ENCODE measurements at places on chromosomes 7 and 10.
A peak's percentile ranks its signal among the peaks of the same experiment; 100 is the strongest.

GRCh38 chr10:50367732-50368131 is 116.4 kb upstream of the ASAH2 start:
- DNase-seq = peak; percentile 64

- no peak for DNase-seq
These were observed 1.5 kb upstream of the OAT start for GRCh38 chr10:124420254-124420653.

DNA sequence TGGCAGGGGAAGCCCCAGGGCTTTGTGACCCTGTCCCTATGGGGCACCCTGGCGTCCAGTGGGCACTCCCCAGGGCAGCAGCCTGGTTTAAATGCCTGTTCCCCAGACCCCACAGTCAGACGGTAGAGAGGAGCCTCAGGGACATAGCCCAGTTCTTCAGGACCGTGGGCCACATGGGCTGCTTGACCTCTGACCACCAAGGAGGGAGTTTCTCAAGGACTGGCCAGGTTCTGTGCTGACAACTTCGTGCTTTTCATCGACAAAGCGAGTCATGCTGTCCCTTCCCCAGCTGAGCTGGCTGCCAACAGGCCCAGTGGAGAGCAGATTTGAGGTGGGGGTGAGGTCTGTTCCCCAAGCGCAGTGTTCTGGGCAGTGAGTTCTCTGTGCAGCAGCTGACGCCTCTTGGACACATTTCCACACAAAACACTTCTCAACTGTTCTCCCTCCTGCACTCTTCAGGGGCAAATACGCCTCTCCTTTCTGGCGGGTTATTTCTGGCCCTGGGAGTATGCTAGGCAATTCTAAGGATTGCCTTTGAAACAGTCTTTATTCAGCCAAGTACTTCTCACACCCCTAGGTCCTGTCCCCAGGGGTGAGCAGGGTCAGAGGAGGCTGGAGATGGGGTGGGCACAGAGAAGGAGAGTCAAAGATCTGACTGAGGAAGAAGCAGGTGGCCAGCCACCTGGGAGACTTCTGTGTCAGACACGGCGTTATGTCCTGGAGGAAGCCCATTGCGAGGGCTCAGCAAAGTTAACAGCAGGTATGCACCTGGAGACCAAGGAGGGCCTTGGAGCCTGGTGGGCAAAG is 57.3 kb upstream of the CAMK2B start:
- peak; percentile 14 for DNase-seq

DNA sequence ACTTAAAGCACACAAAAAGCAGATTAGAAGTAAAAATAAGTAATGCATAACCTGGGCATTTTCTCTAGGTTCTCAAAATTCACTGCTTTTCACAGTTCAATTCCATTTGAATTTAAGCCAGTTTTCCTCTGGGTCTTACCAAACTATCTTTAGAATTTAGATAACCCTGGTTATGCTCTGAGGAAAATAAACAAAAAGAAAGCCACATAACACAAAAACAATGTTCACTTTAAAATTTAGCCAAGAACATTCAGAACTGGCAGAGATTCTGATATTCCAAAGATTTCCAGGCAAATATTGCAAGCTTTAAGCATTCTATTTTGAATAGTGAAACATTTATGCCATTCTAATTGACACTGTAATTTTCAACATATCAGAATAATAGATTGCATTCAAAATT is 50.7 kb upstream of the PRKG1 start:
- DNase-seq = no peak

DNA sequence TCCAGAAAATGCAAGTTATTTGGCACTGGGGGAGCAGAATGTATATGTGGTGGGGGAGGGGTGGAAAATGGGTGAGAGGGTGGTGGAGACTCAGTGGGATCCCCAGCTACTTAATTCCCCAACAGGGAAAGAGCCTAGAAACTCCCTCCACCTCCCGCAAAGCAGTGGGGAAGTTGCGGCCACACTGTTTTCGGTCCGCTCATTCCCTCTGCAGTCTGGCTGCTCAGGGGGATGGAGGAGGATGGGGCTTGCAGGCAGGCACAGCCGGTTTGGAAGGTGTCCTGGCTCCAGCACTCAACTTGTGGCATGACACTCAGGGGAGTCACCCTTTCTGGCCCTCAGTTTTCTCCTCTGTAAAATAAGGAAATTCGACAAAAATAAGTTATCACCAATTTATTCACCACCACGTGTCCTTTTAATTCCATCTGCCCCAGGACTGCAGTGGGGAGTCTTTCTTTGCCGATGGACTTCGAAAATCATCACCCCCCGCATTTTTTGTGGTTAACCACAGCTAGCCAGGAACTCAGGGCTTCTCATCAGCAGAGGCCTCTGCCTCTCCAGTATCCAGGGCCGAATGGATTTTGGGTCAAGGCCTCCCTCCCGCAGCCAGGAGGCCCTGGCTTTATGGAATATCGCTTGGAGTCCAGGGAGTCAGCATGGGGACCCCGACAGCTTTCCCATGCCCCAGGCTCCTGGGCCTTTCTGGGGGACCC is 1.6 kb upstream of the HTRA1 start:
- peak; percentile 81 for DNase-seq

DNA sequence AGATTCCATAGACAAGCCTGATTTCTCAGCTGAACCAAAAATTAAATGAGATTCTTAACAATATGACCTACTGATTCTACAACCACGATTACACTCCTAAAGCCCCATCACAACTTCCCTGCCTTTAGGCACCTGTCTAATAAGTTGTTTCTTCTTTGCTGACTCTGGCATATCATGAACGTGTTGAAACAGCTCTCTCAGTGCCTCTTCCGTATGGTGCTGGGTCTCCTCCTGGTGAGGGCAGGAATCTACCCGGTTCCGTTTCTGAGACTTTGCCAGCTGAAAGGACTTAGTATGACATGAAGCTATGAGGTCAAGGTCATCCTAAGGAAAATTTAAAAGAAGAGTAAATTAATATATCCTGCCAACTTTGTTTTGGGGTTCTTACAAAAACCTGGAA is 48.6 kb downstream of the ARHGAP19 start:
- no peak for DNase-seq

DNA sequence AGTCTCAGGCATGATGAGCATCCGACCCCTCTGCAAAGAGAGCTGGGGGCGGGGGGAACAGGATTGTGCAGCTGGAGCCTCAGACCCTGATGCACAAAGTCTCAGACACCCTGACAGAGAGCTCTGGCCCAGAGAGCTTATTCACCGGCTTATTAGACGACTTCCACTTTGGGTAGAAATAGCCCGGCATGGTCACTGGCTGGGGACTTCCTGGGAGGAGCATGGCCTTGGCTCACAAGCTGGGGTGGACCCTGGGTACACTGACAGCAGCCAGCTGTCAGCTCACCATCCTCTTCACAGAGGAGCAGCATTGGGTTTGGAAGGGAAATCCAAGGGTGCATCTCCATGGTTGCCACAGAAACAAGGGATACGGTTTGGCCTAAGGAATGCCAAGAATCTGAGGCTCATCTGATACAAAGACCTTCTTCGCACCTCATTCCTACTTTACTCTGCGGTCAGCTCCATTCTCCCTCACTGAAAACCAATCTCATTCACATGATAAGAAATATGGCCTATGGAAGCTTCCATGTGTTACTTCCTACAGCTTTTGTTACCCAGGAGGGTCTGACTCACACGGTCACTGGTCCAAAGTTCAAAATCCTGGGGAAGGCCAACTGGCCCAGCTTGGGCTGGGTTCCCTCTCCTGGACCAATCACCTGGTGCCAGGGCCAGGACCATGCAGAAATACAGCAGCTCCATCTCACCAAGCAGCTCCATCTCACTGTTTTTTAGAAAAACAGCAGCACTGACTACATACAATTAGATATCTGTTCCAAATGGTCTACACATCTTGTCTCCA is 25.1 kb downstream of the ZNF467 start:
- no peak for DNase-seq

GRCh38 chr10:1020460-1020859 is 5.2 kb downstream of the IDI2 start:
- no peak for DNase-seq

DNA sequence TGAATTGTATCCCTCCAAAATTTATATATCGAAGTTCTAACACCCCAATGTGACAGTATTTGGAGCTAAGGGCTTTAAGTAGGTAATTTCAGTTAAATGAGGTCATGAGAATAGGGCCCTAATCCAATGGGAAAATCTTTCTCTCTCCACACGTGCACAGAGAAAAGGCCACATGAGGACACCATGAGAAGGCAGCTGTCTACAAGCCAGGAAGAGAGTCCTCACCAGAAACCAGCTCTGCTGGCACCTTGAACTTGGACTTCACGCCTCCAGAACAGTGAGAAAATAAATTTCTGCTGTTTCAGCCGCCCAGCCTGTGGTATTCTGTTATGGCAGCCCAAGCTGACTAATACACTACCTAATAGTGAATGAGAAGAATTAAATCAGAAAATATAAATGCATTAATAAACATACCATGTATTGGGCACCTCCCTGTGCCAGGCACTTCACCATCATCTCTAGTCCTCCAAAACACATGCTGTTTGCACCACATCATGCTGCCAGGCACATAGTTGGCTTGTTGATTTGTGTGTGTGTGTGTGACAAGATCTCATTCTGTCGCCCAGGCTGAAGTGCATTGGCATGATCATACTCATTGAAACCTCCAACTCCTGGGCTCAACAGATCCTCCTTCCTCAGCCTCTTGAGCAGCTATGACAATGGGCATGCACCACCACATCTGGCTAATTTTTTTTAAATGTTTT is 9.1 kb upstream of the TOMM7 start:
- no peak for DNase-seq

DNA sequence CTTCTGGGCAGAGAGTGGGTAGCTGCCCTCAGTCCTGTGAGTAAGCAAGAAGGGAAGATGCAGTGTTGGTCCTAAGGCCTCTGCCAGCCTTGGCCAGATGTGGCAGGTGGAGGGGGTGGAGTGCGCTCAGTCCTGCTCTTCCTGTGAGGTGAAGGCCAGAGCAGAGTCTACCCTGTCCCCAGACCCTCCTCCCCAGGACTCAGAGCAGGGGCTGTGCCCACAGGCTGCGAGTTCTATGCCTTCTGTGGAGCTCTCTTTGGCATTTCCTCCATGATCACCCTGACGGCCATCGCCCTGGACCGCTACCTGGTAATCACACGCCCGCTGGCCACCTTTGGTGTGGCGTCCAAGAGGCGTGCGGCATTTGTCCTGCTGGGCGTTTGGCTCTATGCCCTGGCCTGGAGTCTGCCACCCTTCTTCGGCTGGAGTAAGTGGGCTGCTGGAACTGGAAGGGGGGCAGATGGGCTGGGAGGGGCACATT is 4.0 kb downstream of the OPN4 start:
- DNase-seq = no peak

GRCh38 chr7:151920488-151920887 is 35.8 kb upstream of the GALNTL5 start:
- no peak for DNase-seq

DNA sequence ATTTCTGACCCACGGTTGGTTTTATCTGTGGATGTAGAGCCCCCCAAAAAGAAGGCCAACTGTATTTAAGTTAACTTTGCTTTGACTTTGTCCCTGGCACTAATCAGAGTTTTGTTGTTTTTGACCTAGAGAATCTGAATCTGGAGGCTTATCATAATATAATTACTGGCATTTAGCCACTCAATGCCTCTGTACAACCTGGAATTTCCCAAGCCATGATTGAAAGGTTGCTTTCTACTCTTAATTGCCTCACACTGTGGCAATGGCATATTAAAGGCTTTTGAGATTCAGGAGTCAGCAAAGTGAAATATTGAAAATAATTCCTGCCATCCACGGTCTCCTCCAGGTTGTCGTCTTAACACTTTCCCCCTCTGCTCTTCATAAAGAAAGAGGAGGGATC is 205.2 kb upstream of the GHITM start:
- no peak for DNase-seq

DNA sequence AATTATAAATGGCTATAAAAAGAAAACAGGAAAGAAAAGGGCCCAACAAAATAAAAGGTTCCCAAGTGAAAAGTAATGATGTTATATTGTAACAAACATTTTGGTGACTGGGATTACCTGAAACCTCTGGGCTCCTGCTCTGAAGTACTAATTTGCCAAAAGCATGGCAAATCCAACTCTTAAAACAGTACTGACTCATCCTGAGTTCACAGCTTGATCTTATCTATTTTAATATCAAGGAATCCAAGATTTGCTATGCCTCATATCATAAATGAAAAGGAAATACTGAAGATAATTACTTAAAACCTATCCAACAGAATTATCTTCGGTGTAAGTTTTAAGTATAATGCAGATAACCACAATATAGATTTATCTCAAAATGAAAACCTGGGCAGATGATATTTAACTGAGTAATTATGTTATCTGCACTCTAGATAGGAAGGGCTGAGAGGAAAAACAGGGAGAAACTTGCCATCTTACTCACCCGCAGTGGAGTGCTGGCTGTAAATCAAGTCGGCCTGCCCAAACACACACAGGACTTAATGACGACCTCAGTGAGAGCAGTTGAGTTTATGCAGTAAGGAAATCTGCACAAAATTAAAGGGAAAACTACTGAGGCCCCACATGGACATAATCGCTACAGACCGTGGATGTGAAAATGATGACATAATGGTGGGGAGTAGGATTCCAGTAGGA is 48.4 kb downstream of the MPP7 start:
- peak; percentile 4 for DNase-seq

DNA sequence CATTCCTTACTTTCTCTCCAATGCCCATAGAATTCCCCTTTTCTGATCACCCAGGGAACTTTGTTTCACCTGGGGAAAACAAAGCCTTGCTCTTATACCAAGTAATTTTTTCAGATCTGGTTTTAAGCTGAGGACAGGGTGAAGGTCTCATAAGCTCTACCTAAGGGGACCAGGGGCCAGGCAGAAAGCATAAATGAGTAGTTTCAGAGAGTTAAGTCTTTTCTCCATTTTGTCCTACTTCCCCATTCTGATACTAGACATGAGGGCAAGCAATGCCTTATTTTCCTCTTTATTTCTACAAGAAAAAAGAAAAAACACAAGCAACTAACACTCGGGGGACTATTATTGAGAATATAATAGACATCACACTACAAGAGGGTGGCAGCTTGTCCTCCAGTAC is 2.9 kb downstream of the AKR1D1 start:
- no peak for DNase-seq

Measured in fibroblast of villous mesenchyme (primary cell).